Activated T-helper 1 cell treated with anti-CD3 and anti-CD28 coated beads, Interleukin-12 subunit alpha, Interleukin-12 subunit beta, Interleukin-2, Interleukin-4 antibody, amounts not matched to agents 30 ng/mL and 10 ng/mL and 1 ng/mL, durations not matched to agents 14 hours and 24 hours and 36 hours (primary cell): ENCODE measurements at places on chromosomes 13 and 19.

- DNase-seq = peak; percentile 100
Measured at GRCh38 chr19:58558623-58559274, 338 bp upstream of the UBE2M start.

- DNase-seq = no peak
Measured at GRCh38 chr13:23621316-23621645, 51.1 kb downstream of the TNFRSF19 start.

- DNase-seq = no peak
Measured at GRCh38 chr13:67283637-67284036, 53.5 kb upstream of the PCDH9 start.

DNA sequence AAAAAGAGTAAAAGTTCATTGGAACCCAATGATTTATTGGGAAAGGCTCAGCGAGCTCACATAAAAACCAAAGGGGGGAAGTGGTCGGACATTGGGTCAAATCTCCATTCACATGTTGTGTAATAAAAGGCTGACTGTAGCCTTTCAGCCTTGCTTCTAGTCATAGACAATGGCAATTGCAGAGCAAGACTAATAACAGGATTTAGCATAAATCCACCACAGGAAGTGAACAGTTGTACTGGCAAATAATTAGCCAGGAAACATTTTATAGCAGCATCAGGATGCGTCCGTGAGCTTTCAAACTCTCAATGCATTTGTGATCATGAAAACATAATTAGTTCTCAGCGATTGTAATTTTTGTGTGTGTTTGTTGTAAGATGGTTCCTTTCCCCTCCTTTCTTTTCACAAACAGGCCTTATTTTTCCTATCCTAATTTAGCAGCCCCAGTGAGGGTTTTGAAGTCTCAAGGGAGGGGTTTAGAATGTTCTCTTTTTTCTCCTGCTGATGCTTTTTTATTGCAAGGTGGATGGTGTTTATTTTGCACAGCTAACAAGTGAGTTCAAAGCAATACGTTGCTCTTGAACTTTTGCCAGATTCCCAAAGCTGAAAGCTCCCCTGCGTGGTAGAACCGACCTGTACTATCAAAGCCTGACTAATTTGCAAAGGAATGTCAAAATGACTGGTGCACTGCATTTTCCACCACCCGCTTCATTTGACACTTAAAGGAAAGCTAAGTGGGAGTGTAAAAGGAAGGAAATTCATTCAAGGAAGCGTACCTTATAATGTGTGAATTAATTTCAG lies 105.6 kb downstream of the SPRY2 start:
- DNase-seq = no peak

GRCh38 chr19:2798733-2799132 lies 13.4 kb downstream of the THOP1 start:
- DNase-seq = no peak

- peak; percentile 50 for DNase-seq
Measured at GRCh38 chr19:19460761-19461265, 54.5 kb downstream of the TSSK6 start.
